Renal pelvis (tissue), 12 donors: ENCODE measurements at places on chromosomes 5 and 9. TPM values are rescaled to one million over a fixed set of nuclear protein-coding genes. Genes with fewer than 3 reads are reported as not detected.

FAM78A gene
- polyA plus RNA-seq, result 3.7 TPM

OLFM1 gene
- 2.6 TPM for polyA plus RNA-seq

CD14 gene
- 10.3 TPM for polyA plus RNA-seq

ADAMTS12 gene
- 18.0 TPM for polyA plus RNA-seq

HTR4 gene
- not detected for polyA plus RNA-seq

SSBP2 gene
- 82.9 TPM for polyA plus RNA-seq

CDC20B gene
- 0.63 TPM for polyA plus RNA-seq

C5orf46 gene
- polyA plus RNA-seq, result not detected

PCDHA9 gene
- 0.06 TPM for polyA plus RNA-seq

RMRP gene
- not detected for polyA plus RNA-seq

OR13C4 gene
- not detected for polyA plus RNA-seq

PTPRD gene
- polyA plus RNA-seq, result 106 TPM

RANBP6 gene
- 27.4 TPM for polyA plus RNA-seq

GRCh38 chr9:135604437-135605237 is 34.7 kb downstream of the GLT6D1 start:
- DNase-seq, result no peak

- no peak for DNase-seq
Measured at GRCh38 chr5:112059579-112060135, 302.7 kb upstream of the NREP start.

DNA sequence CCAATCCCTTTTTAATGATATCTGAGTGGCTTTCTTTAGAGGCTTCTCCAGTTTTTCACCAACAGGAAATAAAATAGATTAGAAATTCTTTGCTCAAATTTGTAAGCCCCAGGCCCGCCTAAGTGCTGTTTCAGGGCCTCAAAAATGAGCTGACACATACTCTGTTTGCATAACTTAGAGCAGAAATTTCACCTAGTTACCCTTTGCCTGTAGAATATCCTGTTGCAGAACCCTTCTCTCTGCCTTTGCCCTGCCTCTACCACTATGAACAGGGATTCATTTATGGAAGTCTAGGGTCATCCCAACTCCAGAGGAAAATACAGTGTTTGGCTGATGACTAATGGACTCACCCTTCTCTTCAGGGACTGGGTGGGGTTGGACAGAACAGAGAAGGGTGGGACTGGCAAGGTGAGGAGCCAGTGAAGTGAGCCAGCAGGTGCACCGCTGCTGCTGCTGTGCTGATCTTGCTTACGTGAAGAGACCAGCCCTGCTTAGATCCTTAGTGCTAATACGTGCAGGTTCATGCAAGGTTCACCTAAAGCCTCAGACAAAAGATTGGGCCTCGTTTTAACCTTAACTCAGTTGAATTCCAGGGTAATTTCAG is 22.8 kb downstream of the OSTF1 start:
- DNase-seq, result no peak

DNA sequence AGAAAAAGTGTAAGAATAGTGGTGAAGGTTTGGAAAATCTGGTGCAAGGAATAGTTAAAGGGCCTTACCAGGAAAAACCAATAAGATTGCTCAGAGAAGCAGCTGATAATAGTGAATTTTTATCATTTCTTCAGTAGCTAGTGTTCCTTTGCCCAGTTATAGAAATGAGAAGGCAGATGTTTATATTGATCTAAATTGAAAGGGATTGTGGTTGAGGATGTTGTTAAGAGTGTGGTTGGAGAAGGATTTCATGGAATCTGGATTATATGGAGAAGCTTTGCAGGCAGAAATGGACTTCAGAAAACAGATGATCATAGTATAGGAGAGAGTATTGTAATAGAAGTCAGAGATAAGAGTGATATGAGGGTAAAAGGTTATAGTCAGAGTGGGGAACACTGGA is 102.6 kb downstream of the XRCC4 start:
- DNase-seq, result no peak

DNA sequence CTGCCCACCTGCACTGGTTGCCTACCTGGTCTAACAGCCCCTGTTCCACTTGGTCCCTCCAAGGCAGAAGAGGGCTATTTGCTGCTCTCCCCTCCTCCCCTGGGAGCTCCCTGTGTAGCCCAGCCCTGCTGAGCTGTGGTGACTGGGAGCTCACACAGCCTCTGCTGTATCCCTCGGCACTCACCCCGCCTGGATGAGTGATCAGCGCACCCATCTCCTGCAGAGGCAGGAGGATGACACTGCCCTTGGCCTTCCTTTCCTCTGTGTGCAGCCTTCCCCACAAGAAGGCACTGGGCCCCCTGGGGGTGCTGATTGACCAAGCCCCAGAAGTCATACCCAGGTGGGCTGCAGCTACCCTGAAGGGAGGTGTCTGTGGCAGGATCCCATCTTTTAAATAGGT is 134.2 kb downstream of the ADAMTS2 start:
- no peak for DNase-seq

DNA sequence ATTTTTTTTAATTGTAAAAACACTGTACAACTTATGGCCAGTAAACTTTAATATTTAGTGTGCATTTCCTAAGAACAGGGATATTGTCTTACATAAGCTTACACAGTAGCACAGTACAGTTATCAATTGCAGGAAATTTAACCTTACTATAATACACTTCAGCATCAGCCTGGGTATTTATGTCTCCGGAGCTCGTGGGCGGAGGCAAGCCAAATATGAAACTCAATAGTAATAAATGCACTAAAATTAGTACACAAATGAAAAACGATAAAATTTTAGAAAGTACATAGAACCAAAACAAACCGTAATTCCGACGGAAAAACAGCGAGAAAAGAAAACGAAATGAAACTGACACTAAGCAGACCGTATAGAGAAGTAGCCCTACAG is 91.2 kb downstream of the ANXA2R start:
- no peak for DNase-seq

GRCh38 chr5:157431544-157432200 is 28.3 kb upstream of the NIPAL4 start:
- peak; percentile 42 for DNase-seq

- no peak for DNase-seq
Measured at GRCh38 chr5:107331882-107332281, 338.9 kb downstream of the EFNA5 start.

DNA sequence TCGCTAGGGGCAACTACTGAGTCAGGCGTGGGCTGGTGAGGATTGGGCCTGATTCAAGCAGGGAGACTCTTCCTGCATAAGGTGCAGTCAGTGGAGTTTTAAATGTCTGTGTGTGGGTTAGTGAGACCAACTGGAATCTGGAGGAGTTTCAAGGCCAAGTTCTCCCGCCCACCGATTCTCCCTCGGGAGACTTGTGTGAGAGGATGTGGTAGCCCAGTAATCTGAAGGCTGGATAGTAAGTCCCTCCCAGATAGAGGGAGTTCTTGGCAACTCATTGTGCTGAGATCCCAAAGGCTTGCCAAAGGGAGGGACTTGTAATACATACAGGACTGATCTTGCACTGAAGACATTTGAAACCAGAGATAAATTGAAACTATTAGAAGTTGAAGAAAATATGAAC is 51.8 kb downstream of the WDR36 start:
- no peak for DNase-seq

DNA sequence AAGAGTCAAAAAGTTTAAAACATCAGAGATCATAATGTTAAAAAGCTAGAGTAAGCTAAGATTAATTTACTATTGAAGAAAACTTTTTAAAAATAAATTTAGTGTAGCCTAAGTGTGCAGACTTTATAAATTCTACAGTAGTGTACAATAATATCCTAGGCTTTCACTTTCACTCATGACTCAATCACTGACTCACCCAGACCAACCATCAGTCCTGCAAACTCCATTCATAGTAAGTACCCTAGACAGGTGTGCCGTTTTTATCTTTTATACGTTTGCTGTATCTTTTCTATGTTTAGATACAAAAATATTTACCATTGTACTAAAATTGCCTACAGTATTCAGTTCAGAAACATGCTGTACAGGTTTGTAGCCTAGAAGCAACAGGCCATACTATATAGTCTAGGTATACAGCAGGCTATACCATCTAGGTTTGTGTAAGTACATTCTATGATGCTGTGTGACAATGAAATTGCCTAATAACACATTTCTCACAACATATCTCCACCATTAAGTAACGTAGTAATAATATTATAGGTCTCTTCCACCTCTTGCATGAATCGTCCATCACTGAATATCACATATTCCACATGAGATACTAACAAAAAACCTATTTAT is 59.2 kb downstream of the MEGF9 start:
- DNase-seq, result no peak

GRCh38 chr5:39518516-39518915 is 93.7 kb upstream of the DAB2 start:
- no peak for DNase-seq

- DNase-seq, result peak; percentile 9
Measured at GRCh38 chr9:111036946-111037345, 1.3 kb downstream of the LPAR1 start.

GRCh38 chr9:96067004-96067403 is 191.5 kb downstream of the ERCC6L2 start:
- DNase-seq, result no peak

DNA sequence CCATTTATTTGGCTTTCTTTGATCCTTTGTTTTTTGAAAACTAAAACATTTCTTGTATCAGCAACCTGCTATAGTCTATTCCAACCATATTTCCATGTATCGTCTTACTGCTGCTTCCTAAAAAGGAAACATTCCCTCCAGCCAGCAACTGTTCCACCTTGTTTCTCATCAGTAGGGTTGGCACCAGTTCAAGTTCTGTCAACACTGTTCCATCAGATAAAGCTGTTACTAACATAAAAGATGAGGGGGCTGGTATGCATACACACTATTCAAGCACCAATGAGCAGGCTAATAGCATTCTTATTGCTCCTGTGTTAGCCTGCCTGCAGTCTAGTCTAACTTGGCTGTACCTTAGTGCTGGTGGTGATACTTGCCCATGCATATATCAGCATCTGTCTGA is 178.3 kb downstream of the CWC27 start:
- peak; percentile 24 for DNase-seq

GRCh38 chr5:39149966-39150365 is 69.4 kb downstream of the FYB1 start:
- DNase-seq, result no peak

DNA sequence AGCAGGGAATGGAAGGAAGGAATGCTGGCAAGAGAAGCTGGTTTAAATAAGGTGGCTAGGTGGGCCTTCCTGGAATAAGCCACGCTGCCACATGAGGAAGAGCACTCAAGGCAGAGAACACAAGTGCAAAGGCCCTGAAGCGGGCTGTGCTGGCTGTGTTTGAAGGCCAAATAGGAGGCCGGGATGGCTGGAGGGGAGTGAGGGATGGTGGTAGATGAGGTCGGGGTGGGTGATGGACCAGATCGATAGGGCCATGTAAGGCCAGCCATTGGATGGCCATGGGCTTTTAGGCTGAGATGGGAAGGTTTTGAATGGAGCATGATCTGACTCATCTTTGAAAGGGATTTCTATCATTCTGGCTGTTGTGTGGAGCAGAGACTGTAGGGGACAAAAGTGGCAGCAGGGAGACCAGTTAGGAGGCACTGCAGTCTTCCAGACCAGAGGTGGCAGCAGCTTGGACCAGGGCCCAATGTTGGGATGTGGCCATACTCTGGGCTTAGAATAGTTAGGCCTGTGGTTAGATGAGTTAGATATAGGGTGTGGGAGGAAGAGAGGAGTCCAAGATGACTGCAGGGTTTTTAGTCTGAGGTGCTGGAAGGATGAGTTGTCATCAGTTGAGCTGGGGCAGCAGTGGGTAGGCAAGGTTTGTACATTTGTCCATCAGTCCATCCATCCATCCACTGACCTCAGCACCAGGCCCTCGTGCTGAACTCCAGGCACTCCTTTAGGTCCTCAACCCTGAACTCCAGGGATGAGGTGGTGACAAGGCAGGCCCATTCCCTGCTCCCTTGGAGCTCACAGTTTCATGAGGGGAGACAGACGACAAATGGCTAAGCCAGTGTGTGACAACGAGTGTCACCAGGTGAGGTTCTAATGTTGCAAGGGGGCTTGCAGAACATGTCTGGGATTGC is 30.3 kb downstream of the NDST1 start:
- DNase-seq, result no peak

DNA sequence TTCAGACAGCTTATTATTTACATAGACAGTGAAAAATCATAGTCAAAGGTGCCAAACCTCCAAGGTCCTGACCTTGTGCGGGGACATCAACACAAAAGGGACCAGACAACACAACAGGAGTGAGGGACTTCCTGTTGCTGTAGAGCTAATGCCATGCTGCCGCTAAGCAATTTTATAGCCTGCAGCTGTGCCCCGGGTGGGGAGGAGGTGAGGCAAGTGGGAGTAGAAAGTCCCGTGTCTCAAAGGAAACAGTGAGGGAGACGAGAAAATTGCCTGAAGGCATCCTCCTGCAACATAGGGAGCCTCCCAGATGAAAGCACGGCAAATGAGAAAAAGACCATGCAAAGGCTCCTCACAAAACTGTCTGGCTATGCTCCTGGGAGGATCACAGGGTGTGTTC is 58.8 kb downstream of the CAAP1 start:
- peak; percentile 7 for DNase-seq

- peak; percentile 64 for DNase-seq
Measured at GRCh38 chr5:146027751-146028150, 77.6 kb downstream of the PLAC8L1 start.

DNA sequence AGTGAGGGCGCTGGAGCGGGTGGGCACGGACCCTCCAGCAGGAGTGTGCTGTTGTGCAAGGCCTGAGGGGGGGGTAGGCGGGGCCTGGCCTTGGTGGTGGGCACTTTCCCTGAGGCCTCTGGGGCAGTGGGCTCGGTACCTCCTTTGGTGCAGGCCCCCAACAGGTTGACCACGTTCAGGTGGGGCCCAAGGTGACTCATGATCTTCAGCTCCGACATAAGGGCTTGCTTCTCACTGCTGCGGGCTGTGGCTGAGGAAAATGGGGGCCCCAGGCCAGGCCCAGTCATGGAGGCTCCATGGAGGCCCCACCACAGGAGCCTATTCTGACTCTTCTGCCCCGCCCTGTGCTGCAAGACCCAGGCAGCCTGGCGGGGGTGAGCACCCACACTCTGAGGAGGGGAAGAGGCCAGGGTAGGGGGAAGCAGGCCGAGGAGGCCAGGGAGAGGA is 31.5 kb downstream of the PDGFRB start:
- DNase-seq, result no peak

GRCh38 chr5:148574167-148574566 is 80.2 kb downstream of the HTR4 start:
- no peak for DNase-seq

DNA sequence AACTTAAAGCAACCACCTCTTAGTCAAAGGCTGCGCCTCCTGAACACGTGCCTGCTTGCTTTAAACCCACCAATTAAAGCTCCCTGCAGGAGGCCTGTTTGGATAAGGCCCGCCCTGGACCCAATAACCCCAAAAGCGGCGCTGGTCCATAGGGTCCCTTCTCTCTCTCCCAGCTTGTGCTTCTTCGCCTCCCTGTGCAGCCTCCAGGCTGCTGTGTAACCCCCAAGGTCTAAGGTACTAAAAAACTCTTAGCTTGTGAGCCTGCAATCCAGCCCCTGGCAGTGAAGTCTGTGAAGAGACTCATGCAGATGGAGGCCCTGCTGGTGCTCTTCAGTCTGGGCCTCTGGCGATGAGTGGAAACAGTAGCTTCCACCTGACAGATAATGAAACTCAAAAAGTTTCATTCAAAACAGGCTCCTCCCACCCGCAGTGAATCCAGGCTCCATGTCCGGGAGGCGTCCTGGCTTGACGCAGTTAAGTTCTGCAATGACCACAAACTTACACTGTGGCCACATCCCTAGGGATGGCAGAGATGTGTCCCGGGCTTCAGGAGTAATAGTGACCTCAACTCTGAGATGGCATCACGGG is 97.3 kb downstream of the PRRT1B start:
- DNase-seq, result no peak

GRCh38 chr9:20557285-20557684 is 65.0 kb downstream of the MLLT3 start:
- no peak for DNase-seq
